Regular cardiac myocyte (primary cell): ENCODE measurements at places on chromosomes 3 and 15. TPM values are rescaled to one million over a fixed set of nuclear protein-coding genes. Genes with fewer than 3 reads are reported as not detected.

Gene HIGD2B
- not detected in 2 replicates for total RNA-seq

Gene FBXO40
- total RNA-seq = not detected in 2 replicates

Gene ZNF445
- total RNA-seq = 6.8 and 8.4 TPM in 2 replicates

Gene ADAMTS9
- 4.2 and 5.9 TPM in 2 replicates for total RNA-seq

Gene CNTN4
- under 0.01 TPM in 1 of 2 replicates, not detected in the other for total RNA-seq

Gene CADPS
- 0.85 TPM in 1 of 2 replicates, not detected in the other for total RNA-seq

Gene GCNT3
- under 0.01 and 0.56 TPM in 2 replicates for total RNA-seq

Gene THSD4
- 42.6 and 84.0 TPM in 2 replicates for total RNA-seq

Gene CD200R1L
- not detected in 2 replicates for total RNA-seq
